ENCODE measurements at places on chromosomes 11 and 22.

GRCh38 chr11:67352546-67353316 is 615 bp downstream of the POLD4 start:
- no peak for DNase-seq

DNA sequence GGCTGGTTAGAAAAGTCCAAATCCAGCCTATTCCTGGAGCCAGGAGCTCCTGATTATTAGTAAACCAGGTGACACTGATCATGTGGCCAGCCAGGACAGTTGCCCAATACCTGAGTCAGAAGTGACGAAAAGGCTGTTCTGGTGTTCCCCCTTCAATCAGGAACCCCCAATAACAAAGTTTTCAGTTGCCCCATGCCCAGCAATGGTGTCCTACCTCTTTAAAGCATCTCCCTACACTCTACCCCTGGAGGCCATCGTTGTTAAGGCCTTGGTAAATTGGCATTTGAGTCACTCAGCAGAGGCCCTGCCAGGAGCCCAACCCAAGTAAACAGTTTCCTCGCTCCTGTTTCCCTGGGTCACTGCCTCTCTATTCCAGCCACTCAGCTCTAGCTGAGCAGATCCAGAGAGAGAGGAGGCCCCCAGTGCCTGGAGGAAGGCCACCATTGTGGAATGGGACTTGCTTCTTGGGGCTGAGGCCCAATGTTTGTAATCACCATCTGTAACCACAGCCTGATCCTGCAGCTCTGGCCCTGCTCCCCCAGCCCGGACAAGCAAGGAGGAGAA is 25.0 kb downstream of the ARHGAP1 start:
- peak; percentile 88 for DNase-seq

DNA sequence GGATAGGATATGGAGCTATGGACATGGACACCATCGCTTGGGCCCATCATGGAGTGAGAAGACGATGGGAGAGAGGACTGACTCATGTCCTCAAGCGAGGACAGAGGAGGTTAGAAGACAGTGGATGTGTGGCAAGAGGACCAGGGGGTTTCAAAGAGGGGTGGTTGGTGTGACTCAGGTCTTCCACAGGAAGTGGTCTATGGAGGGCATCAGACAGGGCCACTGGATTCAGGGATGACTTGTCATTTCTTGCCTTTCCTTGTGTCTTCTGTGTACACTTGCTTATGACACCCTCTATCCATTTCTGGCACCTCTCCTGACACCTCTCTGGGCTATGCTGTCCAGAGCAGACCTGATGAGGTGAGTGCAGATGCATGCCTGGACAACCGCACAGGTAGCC is 115.4 kb downstream of the OSBP2 start:
- no peak for DNase-seq

- no peak for DNase-seq
Observed at GRCh38 chr11:78438298-78438975, 20.8 kb upstream of the GAB2 start.

- DNase-seq: no peak
Observed at GRCh38 chr11:76658231-76658630, 12.3 kb downstream of the LRRC32 start.

Measured in fibroblast of gingiva (primary cell).